Hypothalamus (tissue), 51 donors: ENCODE measurements at places on chromosomes 5 and 9.

GRCh38 chr5:74237571-74238145 is 402.9 kb downstream of the ENC1 start:
- no peak for DNase-seq

- peak; percentile 60 for DNase-seq
These were observed 849 bp upstream of the RGMB start for GRCh38 chr5:98772415-98773213.

- no peak for DNase-seq
These were observed 181.6 kb upstream of the FST start for GRCh38 chr5:53298841-53299240.

DNA sequence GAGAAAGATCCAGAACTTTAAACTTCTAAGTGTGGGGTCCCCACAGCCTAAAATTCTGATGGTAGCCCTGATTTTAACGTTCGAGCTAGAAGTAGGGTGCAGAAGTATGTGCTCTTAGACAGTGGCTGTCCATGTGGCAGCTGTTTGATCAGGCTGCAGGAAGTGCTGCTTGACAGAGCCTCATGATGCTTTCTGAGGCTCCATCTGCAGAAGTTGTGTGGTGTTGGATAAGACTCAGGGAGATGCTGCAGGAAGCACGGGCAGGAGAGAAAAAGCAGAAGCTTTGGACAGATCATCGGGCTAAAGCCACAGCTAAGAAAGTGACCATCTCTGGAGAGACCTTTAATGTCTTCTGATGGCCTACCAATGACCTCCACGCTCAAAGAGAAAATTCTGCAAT is 8.1 kb downstream of the MTMR12 start:
- DNase-seq = no peak

GRCh38 chr9:124721109-124721906 is 49.8 kb downstream of the NR6A1 start:
- no peak for DNase-seq

GRCh38 chr5:111983459-111983858 is 226.5 kb upstream of the NREP start:
- no peak for DNase-seq

- no peak for DNase-seq
These were observed 59.1 kb upstream of the GOLPH3 start for GRCh38 chr5:32233220-32233695.
